ENCODE measurements at places on chromosomes 5 and 9. TPM values are rescaled to one million over a fixed set of nuclear protein-coding genes. Genes with fewer than 3 reads are reported as not detected.

Gene SAXO1
- not detected for total RNA-seq

Gene PKD2L2
- total RNA-seq = not detected

Gene PTGES
- total RNA-seq = 1.1 TPM

Gene CKMT2
- total RNA-seq = 909 TPM

Gene IGIP
- 13.7 TPM for total RNA-seq

Gene THBS4
- 91.5 TPM for total RNA-seq

Gene GNPDA1
- total RNA-seq = 16.8 TPM

Gene ADAMTS12
- 1.7 TPM for total RNA-seq

Gene RASEF
- not detected for total RNA-seq

Gene HTR4
- total RNA-seq = 4.3 TPM

Gene FOXD1
- not detected for total RNA-seq

Gene OTULINL
- total RNA-seq = 2.1 TPM
